Substantia nigra (tissue), 51 donors: ENCODE measurements at places on chromosomes 12 and 14.

DNA sequence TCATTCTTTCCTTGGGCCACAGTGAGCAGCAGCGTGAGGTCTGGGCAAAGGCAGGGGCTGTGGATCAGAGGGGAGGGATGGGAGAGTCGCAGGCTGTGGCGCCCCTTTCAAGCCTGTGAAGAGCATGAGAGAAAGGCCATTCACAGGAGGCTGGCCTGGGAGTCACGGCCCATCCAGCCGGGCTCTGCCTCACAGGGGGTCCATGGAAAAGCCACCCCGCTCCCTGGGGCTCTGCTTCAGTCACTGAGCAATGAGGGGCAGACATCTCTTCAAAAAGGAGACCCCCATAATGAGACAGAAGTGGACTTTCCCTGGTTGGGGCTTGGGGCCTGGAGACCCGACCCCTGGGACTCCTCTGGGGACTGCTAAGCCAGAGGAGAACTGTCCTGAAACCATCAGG is 117.0 kb upstream of the GSC start:
- DNase-seq = no peak

- no peak for DNase-seq
Observed at GRCh38 chr14:59406454-59407245, 58.5 kb downstream of the GPR135 start.

DNA sequence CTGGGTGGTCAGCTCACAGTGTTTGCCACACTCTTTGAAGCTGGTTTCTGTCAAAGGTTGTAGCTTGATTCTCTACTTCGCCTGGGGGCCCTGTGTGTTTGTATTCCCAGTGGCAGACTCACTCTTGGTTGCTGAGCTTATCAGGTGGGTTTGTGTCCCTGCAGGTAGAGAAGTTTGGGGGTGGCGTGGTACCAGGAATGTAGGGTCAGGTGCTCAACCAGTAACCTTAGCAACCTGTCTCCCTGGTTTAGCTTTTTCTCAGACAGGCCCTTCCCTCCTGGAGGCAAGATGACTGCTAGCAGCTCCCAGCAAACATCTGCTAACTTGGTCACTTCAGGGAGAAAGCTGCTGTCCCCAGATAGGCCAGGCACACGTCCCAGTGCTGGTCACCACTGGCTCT is 352.2 kb downstream of the AACS start:
- DNase-seq = no peak

DNA sequence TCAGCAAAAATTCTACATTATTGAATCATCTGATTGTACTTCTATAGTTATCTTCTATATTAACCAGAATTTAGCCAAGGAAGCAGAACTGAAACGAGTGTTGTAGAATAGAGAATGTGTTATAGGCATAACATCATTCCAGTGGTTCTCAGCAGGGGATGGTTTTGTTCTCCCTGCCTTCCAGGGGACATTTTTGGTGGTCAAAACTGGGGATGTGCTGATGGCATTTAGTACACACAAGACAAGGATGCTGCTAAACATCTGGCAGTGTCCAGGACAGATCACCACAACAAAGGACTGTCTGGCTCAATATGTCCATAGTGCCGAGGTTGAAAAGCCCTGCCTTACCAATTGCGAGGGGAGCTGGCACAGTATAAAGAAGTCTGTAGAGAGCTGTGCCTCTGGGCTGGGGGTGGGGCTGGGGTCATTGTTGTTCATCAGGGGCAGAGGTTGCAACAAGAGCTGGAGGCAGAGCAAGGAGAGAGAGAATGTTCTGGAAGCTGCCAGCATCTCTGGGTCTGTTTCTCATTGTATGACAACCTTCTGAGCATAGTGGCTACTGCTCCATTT is 1472.8 kb downstream of the AACS start:
- no peak for DNase-seq

GRCh38 chr12:22272335-22273151 is 62.0 kb downstream of the ST8SIA1 start:
- DNase-seq = no peak

DNA sequence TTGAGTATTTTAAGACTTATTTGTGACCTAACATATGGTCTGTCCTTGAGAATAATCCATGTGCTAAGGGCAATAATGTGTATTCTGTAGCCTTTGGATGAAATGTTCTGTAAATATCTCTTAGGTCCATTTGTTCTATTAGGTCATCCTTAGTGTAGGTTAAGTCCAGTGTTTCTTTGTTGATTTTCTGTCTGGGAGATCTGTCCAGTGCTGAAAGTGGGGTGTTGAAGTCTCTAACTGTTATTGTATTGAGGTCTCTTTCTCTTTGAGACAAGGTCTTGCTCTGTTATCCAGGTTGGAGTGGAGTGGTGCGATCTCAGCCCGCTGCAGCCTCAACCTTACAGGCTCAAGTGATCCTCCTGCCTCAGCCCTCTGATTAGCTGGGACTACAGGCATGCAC is 108.0 kb downstream of the FIGNL2 start:
- DNase-seq = no peak

- DNase-seq = no peak
Observed at GRCh38 chr14:98227000-98227726, 1044.8 kb downstream of the BCL11B start.

- no peak for DNase-seq
Observed at GRCh38 chr14:102020058-102020971, 55.9 kb downstream of the DYNC1H1 start.

GRCh38 chr14:20675669-20676068 is 8.7 kb upstream of the RNASE4 start:
- DNase-seq = no peak

GRCh38 chr12:123573870-123574269 is 10.5 kb upstream of the TMED2 start:
- no peak for DNase-seq

GRCh38 chr14:86639146-86639545 is 1109.2 kb downstream of the FLRT2 start:
- DNase-seq = no peak

- DNase-seq = no peak
Observed at GRCh38 chr14:36176524-36176923, at the start of gene PTCSC3. PTCSC3 (minus strand) TSS chr14:36176722.

- no peak for DNase-seq
Observed at GRCh38 chr14:87115234-87115633, 877.7 kb downstream of the GALC start.

- DNase-seq = no peak
Observed at GRCh38 chr14:63472986-63473788, 70.0 kb downstream of the PPP2R5E start.

GRCh38 chr12:104381341-104381730 is 75.4 kb upstream of the CHST11 start:
- no peak for DNase-seq

DNA sequence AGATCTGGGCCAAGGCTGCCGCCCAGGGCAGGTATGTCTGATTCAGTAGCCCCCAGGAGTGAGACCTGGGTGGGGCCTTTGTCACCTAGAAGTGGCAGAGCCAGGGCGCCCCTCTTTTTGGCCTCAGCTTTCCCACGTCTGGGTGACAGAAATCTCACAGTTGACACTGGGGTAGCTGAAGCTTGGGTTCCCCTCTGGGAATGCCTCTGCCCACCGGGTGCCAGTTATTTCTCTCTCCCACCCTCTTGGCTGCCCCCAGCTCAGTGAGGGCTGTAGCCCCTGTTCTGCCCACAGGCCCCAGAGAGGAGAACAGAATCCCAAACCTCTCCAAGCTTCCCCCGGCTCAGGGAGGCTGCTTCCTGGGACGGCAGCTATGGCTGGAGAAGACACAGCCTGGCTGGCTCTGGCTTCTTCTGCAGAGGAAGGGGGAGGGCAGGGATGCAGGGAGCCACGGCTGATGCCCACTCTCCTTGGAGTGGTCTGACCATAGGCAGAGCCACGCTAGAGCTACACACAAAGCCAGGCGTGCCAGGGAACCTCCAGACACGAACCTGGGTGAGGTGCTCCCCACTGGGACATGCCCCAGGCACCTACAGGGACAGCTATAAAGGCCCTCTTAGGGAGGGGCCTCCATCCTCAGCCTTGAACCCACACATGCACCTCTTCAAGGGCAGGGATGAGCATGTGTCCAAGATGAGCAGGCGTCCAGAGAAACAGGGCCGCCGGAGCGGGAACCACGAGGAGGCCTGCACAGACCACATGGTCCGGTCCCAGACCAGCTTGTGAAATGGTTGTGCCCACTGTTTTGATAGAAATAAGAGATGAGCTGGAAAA is 51.7 kb downstream of the BEGAIN start:
- no peak for DNase-seq

DNA sequence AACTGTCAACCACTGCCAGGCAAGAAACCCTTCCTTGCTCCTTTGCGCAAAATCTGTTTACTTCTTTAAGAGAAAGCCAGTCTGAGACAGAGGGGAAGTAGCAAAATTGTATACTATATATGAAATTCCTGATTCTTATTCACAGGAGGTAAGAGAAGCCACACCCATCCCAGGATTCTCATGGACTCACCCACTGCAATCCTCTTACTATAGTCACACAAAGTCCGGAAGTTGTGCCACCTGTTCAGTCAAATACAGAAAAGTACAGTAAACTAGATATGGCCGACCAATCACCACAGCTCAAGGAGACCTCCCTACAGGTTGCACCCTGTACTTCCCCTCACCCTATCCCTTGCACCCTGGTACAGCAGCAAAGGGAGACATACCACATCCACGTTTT is 2.9 kb downstream of the PRMT5 start:
- no peak for DNase-seq

DNA sequence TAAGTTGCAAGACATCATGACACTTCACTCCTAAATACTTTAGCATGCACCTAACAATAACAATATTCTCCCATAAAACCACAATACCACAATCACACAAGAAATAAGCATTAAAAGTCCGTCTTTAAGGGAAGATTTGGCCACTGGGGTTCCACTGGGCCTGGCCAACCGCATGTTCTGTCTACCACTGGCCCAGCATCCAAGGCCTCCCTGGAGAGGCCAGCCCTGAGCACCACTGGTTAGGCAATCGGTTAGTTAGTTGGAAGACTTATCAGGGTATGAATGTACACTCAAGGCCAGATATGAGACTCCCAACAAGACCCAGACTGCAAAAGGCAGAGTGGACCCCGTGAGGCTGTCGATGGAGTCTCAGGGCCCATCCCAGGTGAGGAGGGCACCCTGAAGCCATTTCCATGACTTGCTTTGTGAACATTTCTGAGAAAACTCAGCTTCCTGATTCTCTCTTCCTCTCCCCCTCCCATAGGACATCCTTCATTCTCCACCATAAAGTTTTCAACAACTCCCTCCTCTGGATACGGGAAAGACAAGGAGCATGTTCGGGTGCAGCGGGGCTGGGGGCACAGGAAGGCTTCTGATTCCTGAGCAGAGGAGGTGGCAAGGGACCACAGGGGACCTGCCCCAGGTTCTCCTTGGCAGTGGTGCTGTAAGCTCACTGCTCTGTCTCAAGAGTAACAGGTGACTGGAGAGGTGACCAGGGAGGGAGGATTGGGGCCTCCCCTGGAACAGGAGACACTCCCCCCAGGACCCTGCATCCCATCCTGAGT is 5.9 kb downstream of the PXN start:
- DNase-seq = no peak

DNA sequence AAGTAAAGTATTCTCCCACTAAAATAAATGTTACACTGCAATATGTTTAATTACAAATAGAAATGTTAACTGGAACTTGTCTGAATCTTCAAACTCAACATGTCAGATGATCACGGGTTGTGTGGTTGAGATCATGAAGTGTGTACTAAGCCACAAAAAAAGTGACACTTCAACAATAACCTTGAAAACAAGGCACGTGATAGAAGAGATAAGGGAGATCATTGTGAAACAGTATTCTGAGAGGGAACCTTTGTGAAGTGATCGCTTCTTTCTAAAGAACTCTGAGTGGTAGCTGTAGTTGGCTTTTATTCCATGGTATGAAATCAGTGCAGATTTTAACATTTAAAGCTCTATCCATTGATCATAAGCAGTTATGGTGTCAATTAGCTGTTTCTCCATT is 60.0 kb downstream of the LIN52 start:
- no peak for DNase-seq

DNA sequence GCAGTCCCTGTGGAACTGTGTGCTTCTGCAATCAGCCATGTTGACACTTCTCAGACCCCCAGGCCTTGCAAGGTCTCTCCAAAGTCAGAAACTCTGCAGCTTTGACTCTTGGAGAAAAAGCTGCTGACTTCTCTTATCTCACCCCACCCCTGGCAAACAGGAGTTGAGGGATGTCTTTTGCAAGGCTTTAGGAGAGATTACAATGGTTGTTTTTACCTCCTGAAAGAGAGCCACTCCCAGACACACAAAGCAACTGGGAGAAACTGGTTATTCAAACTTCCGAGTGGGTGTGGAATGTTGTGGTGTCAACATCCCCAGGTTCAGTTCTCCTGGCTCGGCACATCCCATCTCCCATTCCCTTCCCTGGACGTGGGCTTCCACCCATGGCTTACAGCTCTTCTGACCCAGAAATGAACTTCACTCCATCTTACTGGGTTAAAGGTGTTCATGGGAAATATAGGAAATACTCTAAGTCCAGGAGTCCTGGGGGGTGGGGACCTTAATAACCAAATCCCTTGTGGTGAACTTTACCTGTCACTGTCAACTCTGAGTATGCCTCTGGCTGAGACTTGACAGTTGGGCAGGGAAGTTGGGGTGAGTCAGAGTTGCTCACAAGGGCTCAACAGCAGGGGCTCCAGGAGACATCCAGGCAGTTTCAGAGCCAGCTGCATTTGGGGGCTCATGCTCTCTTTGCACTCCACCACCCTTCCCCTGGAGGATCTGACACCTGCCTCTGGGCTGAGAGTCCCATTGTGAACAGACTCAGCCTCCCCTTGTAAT is 41.9 kb downstream of the CCDC177 start:
- no peak for DNase-seq

DNA sequence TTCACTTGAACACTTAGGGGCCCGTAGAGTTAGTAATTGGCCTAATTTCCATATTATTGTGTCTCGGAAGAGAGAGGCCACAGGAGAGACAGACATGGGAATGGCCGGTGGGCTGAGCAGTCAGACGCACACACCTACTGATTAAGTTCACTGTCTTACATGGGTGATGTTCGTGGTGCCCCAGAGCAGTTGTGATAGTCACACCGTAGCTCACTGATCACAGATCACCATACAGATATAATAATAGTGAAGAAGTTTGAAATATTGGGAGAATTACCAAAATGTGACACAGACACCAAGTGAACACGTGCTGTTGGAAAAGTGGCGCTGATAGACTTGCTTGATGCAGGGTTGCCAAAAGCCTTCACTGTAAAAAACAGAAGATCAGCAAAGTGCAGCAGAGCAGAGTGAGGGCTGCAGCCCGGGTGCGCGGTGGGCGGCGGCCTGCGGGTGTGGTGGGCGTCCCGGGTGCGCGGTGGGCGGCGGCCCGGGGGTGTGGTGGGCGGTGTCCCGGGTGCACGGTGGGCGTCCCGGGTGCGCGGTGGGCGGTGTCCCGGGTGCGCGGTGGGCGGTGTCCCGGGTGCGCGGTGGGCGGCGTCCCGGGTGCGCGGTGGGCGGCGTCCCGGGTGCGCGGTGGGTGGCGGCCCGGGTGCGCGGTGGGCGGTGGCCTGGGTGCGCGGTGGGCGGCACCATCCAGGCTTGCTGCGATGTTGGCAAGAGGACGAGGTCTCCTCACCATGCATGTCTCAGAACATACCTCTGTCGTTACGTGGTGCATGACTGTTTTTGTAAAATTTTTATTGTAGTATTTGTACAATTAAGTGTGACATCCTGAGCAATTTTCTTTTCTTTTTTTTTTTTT is 34.3 kb upstream of the TEX22 start:
- DNase-seq = no peak
